ENCODE measurements at places on chromosomes 4 and X.
A peak's percentile ranks its signal among the peaks of the same experiment; 100 is the strongest.

GRCh38 chr4:68738036-68738435, 67.6 kb upstream of the UGT2B15 start:
- no peak for DNase-seq

- no peak for DNase-seq
Measured at GRCh38 chrX:119482041-119482440, 13.8 kb downstream of the SLC25A5 start.

- DNase-seq, result no peak
Measured at GRCh38 chr4:31193521-31193920, 473.4 kb downstream of the PCDH7 start.

GRCh38 chr4:113899271-113900070, 80.0 kb downstream of the ARSJ start:
- peak; percentile 89 for DNase-seq

DNA sequence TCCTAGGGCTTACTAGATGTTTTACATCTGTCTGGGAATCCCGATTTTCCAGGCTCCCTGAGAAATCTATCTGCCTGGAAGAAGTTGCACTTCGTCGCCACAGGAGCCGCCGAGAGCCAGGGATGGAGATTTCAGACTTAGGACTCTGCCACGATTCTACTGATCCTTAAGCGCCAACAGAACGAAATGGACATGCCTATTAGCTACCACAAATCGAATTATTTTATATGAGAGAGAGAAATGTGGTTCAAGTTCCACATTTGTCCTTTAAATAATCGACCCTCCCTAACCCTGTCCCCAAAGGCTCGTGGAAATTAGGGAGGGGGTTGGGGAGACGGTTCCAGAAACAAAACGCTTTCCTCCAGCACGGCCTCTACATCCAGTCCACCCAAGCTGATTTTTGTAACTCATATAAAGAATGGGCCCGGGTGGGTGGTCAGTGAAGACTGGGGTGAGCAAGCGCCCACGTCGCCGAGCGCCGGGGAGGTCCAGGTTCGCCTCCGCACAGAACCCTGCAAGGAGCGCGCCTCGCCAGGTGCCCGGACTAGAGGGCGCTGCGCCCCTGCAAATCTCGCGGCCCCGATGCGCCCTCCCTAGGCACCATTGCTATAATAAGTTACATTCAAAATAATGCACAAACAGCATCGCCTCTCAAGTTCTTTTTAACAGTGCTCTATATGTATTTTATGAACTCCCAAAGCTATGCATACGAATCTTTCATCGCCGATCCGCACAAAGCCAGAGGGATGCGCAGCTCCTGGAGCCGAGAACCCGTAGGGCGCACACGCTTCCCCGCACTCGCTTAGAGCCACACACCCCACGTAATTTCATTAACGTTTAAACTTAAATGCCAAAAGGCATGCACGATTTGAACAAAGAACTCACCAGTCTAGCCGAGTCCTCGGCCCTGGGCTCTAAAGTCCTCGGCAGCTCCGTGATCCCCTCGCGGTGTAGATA, 2.1 kb upstream of the FAT1 start:
- DNase-seq, result no peak

- no peak for DNase-seq
Measured at GRCh38 chrX:54807524-54808108, at the start of gene MAGED2. TSS of gene MAGED2 (plus strand) at chrX:54807745. CDS start at chrX:54809332, 1,587 bp downstream.

DNA sequence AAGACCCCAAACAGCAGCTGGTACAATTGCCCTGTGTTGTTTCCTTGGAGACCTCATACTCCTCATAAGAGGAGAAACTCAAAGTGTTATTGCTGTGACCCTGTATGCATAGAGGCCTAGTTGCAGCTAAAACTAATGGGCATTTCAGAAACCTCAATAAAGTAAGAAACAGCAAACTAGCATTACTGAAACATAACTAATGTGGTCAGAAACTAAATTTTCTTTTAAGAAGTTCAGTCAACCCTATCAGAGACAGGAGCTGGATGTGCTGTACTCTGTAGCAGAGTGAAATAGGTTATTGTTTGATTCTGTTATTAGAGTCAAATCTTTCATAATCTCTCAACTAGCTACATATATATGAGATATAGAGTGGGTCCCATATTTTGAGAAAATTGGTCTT, 257.5 kb upstream of the IRS4 start:
- DNase-seq, result no peak

GRCh38 chrX:6558979-6559378, 24.1 kb upstream of the VCX3A start:
- no peak for DNase-seq

DNA sequence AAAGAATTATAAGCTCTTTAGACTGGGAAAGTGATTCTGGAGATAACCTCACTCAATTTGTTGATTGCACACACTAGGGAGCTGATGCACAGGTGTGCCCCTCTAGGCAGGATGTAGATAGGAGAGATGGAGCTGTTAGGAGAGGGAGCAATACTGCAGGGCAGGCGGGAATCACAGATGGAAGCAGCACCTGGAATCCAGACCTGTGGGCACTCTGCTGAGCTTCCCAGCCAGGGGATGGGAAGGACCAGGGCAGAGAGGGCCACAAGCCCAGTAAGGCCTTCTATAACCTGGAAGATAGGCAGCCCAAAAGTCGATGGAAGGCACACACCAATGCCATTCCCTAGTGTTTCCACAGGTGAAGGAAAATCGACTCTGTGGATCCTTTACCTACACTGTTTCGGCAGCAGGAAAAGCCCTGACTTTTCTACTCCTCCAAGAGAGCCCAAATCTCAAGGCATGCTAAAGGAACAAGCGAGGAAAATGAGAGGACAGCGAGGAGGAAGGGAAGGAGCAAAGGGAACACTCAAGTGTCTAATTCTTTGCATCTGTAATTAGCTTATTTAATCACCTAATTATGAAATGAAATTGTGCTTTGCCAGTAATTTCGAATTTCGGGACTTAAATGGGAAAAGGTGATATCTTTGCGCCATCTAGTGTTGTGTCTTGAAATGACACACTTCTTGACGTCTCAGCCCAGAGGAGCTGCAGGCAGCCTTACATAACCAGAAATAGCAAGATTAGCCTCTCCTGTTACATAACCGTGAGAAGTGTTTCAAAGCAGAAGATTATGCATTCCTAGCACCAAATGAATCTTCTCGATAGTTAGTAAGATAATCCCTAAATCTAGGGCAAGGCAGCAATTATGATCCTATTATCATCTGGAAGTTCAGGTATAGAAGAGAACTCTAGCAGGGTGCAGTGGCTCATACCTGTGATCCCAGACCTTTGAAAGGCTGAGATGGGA, 31.0 kb upstream of the TLR3 start:
- DNase-seq, result peak; percentile 79

DNA sequence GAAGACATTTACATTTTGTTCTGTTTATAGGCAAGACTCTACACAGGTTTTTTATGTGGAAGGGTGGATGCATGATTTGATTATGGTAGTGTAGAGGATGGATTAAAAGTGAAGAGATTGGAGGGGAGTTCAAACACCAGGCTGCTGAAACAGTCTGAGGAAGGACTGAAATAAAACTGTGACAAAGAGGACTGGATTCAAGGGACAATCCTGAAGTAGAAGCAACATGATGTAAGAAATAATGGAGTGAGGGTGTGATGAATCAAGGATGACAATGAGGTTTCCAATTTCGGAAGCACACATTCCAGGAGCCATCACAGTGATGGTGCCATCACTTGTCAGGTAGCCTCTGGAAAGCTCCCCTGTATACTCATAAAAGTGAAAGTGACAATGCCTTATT, 103.5 kb downstream of the SYNPO2 start:
- DNase-seq, result no peak

DNA sequence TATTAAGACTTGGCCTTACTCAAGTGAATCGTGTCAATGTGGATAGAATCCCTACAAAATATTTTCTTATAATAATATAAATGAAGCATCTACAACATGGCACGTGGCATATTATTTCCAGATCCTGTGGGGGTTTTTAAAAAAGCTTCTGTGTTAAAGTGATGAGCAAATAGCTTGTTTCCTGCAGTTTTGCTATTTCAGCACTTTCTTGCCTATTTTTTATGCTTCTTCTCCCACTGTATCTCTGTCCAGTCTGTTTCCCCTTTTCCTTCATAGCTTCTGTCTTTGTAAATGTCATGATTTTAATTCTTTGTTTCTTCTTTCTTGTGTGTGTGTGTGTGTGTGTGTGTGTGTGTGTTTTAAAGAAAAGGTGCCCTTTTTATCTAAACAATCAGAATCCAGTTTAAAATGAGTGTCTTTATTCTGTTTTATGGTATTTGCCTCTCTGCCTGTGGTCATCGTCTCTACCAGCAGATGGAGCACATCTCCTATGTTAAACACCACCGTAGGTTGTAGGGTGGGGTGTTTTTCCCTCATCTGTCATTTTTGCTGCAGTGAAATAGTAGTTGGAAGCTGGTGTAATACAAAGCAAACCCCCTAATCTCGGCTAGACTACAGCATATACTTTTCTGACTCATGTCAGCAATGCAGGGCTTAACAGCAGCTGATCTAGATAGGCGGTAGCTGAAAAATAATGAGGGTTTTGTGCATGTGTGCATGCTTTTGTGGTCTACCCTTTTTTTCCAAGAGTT, 33.1 kb downstream of the FTHL17 start:
- peak; percentile 29 for DNase-seq

DNA sequence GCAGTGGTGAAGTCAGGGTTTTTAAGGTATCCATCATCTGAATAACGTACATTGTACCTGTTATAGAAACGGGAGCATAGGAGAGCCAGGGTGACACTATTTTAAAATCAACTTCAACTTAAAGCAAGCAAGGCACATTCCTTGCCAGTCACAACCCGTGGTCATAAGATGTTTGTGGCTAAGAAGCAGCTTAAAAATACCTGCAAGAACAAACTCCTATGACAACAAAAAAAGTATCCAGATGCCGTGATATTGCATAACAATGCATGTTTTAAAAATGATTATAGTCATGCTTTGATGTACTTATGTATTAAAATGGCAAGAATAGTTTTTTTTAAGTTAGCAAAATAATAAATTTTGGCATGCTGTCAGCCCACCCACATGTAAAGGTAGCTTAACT, 16.5 kb upstream of the SYNPO2 start:
- no peak for DNase-seq

DNA sequence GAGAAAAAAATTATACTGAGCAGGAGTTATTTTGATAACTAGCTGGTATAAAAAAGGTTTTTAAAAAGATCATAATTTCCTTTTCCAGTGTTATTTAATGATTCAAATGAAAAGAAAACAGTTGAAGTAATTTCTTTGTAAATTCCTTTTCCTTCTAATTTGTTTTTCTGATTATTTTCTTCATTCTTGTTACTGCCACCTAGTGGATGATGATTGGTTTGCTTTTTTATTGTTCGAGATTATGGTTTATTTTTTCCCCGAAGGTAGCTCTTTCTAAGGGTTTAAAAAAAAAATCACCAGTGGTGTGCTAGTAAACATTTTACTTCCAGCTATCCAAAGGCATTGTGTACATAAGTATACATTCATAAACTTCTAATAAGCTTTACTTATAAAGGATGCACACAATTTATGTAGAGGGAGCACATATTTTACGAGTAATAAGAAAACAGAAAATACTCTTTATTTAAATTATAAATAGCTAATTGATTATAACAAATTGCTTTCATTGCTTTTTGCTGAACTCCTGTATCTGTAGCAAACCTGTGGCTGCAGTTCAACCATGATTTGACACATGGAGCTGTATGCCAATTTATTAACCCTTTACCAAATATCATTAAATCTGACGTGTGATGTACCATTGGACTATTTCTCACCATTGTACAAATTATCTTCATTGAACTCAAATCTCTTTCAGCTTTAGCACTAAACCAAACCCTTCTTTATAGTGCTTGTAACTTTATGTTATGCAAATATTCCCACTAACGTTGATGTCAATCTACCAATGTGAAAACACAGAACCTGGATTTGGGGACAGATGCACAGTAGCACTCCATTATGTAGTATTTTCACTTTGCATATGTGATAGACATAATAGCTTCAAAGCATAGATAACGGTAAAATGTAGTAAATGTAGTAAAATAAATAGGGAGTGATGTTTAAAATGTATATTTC, 97.8 kb upstream of the ANK2 start:
- peak; percentile 9 for DNase-seq

- no peak for DNase-seq
Measured at GRCh38 chr4:108425988-108426387, 194.4 kb upstream of the RPL34 start.

GRCh38 chr4:4418676-4419390, 31.9 kb downstream of the NSG1 start:
- no peak for DNase-seq

- no peak for DNase-seq
Measured at GRCh38 chr4:74625981-74626380, 168.3 kb downstream of the BTC start.

DNA sequence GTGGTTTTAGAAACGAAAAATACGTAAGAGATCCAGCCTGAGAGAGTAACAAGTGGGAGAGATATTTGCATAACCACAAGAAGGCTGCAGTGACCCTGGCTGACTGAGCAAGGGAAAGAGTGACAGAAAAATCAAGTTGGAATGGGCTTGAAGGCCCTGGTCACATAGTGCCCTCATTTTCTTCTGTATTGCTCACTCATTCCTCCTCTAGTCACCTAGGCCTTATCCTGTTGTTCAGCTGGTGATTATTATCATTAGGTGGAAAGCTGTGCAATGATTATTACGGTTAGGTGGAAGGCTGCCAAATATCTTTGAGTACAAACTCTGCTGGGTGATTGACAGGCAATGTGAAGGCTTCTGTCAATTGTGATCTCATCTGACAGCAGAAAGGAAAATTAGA, 2384.1 kb downstream of the PCDH7 start:
- DNase-seq, result no peak

- DNase-seq, result no peak
Measured at GRCh38 chr4:93779228-93779627, 49.3 kb upstream of the ATOH1 start.

GRCh38 chr4:151664289-151664688, 96.5 kb downstream of the GATB start:
- DNase-seq, result no peak

DNA sequence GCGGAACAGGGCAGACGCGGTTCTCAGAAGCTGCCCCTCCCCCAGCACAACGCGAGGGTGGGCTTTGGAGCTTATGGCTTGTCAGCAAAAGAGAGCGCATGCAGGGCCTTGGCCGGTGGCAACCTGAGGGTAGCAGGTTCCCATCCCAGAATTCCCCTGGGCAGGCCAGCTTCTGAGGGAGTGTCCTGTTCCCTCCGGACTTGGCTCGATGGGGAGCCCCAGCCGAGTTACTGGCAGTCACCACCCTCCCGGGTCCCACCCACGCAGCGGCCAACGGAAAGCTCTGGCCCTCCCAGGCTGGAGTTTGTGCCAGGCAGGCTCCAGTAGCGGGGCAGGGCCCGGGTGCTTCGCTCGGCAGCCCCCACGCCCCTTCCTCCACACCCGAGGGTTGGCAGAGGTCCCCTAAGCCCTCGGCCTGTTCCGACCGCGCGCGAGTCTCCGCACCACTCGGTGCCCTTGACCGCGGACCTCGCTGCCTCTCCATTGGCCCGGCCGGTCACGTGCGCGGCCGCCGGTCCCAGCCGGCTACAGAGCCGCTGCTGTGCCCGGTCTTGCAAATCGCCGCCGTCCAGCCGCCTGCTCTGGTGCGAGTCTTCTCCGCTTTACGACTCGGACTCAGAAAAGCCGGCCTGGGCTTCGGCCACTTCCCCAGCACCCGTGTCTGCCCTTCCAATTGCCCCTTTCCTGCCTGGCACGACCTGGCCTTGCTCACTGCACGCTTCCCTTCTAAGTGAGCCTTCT, 20.9 kb upstream of the MTM1 start:
- peak; percentile 49 for DNase-seq

- no peak for DNase-seq
Measured at GRCh38 chr4:26685250-26685649, 101.4 kb downstream of the TBC1D19 start.

GRCh38 chrX:95441836-95442235, 1242.8 kb upstream of the DIAPH2 start:
- no peak for DNase-seq

GRCh38 chr4:184752496-184753275, 18.8 kb upstream of the CENPU start:
- no peak for DNase-seq
